ENCODE measurements at places on chromosomes 1 and 21. TPM values are rescaled to one million over a fixed set of nuclear protein-coding genes. Genes with fewer than 3 reads are reported as not detected.

- DNase-seq: no peak
These were observed 424.6 kb upstream of the CHRM3 start for GRCh38 chr1:238961790-238962189.

Gene PTPN7
- total RNA-seq: 145 TPM

DNA sequence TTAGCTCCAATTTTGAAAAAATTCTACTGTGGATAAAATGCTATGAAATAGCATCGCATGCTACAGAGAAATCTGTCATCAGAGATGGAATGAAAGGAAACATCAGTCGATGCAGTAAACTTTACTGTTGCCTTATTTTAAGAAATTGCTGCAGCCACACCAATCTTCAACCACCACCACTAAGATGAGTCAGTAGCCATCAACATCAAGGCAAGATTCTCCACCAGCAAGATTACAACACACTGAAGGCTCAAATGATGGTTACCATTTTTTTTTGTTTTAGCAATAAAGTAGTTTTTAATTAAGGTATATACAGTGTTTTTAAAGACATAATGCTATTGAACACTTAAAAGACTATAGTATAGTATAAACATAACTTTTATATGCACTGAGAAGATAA is 95.6 kb upstream of the JUN start:
- DNase-seq: no peak

Gene SLC30A10
- total RNA-seq: not detected

- DNase-seq: no peak
These were observed 16.7 kb downstream of the CELA2B start for GRCh38 chr1:15492596-15492995.

Gene OR2AK2
- 0.22 TPM for total RNA-seq

Gene CD48
- total RNA-seq: 395 TPM

DNA sequence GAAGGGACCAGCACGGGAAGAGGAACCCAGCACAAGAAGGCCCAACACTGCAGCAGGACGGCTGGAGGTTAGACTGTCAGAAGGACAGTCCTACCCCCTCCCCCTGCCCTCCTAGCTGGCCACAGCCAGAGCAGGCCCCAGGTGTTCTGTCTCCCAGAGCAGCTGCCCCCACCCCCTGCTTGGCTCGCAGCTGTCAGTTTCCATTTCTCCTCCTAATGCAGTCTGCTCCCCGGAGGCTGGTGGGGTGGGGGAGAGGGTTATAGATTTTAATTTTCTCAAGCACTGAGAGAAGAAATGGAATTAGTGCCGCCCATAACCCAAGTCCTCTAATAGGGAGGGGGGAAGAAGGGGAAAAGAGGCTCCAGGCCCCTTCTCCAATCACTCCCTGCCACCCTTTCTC is 13.0 kb upstream of the PEAR1 start:
- no peak for DNase-seq

DNA sequence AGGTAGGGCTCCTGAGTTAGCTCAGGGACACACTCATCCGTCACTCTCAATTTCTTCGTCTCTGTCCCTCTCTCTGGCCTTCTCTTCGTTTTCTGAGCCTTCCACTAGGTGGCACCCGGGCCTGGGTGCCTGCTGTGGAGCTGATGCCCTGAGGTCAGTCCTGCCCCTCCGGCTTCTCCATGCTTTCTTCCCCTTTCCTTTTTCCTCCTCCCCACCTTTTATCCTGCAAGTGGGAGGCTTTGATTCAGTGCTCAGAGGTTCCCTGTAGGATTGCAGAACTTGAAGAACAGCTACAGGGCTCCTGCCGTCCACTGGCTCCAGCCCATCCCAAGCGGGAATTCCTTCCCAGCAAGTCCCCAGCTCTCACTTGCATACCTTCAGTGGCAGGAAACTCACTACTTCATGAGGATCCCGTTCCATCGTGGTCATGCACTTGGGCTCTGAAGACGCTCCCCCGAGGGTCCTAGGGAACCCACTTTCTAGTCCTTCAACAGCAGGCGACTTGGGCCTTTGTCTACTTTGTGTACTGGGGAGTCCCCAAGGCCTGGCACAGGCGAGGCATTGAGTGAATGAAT is 45.6 kb downstream of the SRRM1 start:
- DNase-seq: peak; percentile 58

Gene CBR1
- 5.2 TPM for total RNA-seq

DNA sequence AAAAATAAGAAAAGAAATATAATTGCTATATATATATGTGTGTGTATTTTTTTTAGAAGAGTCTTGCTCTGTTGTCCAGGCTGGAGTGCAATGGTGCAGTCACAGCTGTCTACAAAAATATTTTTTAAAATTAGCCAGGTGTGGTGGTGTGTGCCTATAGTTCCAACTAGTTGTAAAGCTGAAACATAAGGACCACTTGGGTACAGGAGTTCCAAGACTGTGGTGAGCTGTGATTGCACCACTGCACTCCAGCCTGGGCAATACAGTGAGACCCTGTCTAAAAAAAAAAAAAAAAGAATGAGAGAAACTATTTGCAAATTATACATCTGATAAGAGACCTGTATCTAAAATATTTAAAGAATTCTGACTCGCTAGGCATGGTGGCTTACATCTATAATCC is 42.0 kb downstream of the BMP8A start:
- no peak for DNase-seq

Gene PGBD5
- total RNA-seq: not detected

Gene SELL
- 204 TPM for total RNA-seq

GRCh38 chr1:176448340-176448739 is 14.6 kb upstream of the PAPPA2 start:
- no peak for DNase-seq

Gene COL16A1
- not detected for total RNA-seq

DNA sequence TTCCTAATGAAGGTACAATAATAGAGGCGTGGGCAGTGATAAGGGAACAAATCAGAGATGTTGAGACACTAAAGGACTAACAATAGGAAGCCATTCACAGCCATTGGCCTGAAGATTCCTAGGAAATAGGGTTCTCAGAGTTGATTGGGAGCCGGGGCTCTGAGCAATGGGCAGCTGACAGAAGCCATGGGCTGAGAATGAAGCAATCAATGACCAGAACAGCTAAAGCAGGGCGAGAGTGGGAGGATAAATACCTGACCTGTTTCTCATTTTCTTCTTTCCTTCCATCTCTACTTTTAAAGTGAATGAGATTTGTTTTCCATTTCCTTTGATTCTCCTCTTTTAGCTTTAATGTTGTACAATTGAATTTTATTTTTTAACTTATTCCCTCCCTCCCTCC is 774.7 kb upstream of the ADGRL4 start:
- no peak for DNase-seq

DNA sequence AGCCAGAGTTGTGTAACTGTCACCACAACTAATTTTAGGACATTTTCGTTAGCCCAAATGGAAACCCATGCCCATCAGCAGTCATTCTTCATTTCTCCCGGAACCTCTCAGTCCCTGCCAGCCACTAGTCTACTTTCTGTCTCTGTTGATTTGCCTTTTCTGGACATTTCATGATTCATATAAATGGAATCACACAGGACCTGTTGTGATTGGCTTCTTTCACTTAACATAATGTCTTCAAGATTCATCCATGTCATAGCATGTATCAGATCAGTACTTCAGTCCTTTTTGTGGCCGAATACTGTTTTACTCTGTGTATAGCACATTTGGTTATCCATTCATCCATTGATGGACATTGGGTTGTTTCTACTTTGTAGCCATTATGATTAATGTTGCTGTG is 7.1 kb downstream of the SLC66A1 start:
- no peak for DNase-seq

GRCh38 chr1:11670747-11671146 is 6.7 kb downstream of the FBXO6 start:
- DNase-seq: no peak

- no peak for DNase-seq
These were observed 84.0 kb downstream of the RERE start for GRCh38 chr1:8733484-8733883.

DNA sequence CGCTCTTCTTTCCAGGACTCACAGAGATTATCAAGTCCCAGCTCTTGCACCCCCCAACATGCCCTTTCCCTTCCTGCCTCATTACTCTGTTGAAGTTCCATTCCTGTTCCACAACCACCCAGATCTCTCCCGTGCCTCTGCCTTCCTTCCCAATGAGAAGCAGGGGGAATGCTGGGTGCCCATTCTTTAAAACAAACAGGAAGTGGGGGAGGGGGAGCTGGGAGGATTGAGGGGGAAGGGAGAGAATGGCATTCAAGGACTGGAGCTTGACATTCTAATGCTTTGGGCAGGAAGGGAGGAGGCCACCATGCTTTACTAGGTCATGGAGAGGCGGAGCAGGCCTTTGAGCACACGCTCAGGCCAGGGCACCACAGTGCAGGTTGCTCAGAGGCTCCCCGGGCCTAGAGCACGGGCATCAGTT is 150.3 kb upstream of the IRF2BP2 start:
- DNase-seq: no peak

DNA sequence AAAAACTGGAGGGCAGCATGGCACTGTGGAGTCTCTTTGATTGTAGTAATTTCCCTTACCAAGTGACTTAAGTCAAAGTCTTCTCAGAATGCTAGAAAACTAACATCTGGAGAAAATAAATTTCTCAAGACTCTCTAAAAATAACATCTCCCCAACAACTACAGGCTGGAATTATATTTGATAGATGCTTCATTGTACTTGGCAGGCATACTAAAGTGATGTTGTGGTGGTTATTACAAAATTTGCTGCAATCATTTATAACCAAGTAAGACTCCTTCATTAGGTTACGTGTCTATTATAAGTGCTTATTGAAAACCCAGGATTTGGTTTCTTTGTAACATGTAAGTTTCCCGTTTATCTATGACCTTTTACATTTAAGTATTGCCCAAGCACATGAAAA is 132.9 kb upstream of the NRIP1 start:
- no peak for DNase-seq

GRCh38 chr21:45072738-45073300 is 1.6 kb upstream of the ADARB1 start:
- no peak for DNase-seq

Gene FCRL1
- 0.60 TPM for total RNA-seq

Gene OR2L5
- not detected for total RNA-seq

Gene AMPD1
- total RNA-seq: not detected

DNA sequence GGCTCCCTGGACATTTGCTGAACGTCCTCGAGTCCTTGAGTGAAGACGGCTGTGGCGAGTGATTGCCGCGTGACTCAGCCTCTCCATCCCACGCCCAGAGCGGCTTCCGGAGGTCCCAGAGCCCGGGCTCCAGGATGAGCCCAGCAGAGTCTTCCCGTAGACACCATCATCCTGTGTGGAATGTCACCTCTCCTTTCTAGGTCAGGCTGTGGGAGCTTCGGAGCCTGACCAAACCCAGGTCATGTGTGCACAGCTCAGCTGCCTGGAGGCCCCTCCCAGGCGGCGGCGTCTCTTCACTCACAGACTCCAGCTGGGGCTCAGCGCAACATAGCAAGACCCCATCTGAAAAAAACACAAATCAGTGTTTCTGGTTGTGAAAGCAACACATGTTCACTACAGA is 38.2 kb downstream of the PRKCZ start:
- DNase-seq: no peak

- DNase-seq: no peak
These were observed 351.6 kb downstream of the PTBP2 start for GRCh38 chr1:97073169-97073568.

DNA sequence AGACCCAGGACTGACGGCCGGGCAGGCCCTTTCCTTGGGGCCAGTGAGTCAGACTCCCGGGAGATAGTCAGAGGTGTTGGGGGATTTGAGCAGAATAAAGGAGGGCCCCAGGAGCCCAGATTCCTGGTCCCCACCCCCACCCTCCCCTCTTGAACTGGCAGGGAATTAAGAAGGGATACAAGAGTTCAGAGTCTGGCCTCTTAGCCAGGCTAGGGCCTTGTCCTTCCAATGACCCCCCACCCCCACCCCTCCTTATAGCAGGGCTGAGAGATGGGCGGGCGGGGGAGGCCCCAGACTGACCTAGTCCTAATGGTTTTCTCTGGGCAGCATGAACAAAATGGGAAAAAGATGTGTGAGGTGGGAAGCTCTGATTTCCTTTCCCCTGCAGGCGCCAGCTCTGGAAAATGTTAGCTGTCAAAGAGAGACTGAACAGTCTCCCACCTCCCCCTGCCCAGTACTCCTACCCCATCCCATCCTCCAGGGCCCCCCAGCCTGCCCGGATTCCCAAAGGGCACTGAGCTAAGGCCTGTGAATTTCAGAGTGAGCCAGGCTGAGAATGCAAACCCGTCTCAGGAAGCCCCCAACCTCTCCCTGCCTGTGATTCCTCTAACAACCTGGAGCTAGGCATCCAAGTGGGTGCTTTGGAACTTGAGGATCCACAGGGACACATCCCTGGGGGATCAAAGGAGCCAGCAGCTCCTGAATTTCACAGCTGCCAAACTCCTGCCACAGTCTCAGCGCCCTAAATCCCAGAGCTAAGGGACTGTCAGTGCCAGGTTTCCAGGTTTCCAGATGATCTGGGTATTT is 5.8 kb upstream of the CRABP2 start:
- DNase-seq: no peak

DNA sequence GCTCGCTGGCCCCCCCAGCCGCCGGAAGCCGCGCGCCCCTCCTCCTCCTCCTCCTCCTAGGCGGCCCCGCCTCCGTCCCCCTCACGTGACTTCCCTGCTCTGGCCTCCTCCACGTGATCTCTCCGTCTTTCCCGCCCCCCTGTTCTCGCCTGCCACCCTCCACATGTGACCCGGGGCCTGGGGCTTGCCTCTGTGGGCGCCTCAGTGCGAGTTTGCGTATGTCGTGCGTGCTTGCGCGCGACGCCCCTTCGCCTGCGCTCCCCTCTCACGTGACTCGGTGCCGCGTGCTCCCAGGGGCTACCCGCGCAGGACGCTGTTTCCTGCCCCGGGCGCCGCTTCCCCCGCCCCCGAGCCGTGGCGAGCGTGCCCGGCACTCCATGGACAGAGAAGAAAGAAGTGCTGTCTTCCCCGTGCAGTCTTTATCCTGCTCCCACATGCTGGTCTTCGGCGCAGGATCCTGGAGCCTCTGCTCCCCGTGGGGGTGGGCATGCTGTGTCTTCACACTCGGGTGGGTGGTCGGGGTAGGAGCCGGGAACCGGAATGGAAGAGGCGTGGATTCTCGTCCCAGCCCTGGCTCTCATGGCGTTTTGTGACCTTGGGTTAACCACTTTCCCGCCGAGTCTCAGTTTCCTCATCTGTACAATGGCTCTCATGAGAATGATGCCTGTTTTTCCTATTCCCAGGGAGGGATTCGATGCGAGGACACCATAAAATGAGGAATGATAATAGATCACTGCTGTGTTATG is 431 bp upstream of the UBE2Q1 start:
- DNase-seq: peak; percentile 99

DNA sequence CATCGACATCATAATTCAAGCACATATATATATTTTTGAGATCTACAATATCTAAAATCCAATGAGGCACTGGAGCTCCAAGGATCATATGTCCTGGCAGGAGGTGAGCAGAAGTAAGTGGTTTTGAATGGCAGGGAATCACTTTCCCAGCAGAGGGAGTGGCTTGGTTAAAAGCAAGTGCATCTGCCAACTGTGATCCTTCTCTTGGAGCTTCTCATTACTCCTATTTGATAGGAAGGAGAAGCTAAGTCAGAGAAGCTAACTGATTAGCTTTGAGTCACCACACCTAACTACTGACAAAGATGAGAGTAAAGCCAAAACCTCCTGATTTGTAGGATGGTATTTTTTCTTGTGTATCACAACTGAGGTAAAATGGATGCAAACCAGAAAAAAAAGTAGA is 55.0 kb downstream of the ALG14 start:
- no peak for DNase-seq

Gene KRTAP19-8
- total RNA-seq: not detected

Data from CD4-positive, alpha-beta T cell (primary cell).